ENCODE measurements at places on chromosomes 6 and 20.
A peak's percentile ranks its signal among the peaks of the same experiment; 100 is the strongest.

- no peak for DNase-seq
These were observed 16.2 kb downstream of the GABRR2 start for GRCh38 chr6:89298680-89299465.

GRCh38 chr6:9507136-9507895 lies 907.6 kb downstream of the TFAP2A start:
- DNase-seq, result no peak

DNA sequence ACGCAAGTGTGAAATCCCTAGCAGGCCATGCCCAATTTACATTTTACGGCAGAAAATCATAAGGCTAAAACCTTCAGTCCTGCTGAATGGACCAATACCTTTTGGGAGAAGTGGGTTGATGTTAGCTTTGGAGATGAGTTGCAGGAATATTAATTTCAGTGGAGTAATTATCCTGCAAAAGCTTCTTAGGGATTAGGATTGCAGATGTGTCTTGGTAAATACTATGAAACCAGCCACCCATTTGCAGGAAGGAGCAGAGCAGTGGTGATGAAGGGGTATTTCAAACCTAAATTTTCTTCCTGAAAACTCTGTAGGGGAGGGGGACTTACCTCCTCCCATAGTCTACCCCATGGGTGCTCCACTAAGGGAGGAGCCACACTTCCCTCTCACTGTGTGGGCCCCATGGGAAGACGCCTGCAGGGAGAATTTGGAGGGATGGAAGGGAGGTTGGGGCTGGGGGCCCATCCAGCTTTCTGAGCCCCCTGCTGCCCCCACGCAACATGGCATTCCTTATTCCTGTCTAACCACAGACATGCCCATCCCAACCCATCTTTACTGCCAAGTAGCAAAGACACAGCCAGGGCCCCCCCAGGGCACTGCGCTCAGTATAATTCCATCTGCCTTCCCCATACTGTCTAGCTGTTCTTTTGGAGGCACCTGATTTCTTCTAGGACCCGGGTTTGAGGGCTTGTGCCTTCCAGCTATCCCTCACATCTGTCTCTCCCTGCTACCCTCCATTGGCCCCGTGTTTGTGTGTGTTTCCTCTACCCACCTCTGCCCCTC lies 14.6 kb upstream of the UQCC2 start:
- no peak for DNase-seq

DNA sequence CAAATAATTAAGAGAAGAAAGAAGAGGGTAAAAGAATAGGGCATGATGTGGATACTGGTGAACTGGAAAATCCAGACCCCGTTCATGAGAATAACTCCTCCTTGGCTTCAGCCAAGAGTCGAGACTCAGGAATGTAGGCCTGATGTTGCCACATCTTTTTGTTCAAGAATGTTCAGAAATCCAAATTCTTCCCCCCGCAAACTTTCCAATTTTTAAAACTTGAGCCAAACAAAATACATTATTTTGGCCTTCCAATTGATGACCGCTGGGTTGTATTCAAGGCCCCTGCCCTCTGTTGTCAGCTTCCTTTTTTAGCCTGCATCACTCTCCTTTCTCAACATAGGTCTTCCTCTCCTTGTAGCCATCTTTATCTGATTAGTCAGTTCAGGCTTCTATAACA lies 106.1 kb downstream of the TNFAIP3 start:
- no peak for DNase-seq

GRCh38 chr20:5171790-5172164 lies 45.0 kb downstream of the CDS2 start:
- DNase-seq, result no peak

DNA sequence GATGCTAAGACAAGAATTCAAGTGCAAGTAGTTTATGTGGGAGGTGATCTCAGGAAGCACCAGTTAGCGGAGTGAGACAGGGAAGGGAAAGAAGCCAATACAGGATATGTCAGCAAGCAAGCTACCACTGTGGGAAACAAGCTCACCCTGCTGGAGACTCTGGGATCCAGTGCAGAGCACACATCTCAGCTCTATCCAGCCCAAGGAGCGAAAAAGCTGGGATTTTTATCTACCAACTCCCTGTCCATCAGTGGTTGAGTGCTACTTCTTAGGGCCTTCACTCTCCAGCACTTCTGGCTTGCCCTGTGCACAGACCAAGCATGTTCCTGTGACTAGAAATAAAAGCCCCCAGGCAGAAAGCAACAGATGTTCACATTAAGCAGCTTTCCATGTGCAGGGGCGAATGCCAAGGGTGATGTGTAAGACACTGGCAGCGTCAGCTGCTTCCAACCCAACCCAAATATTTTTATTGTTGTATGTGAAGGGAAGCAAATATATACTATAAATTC lies 10.8 kb upstream of the RNF24 start:
- no peak for DNase-seq

- no peak for DNase-seq
These were observed 129.2 kb downstream of the GMPR start for GRCh38 chr6:16367571-16367970.

DNA sequence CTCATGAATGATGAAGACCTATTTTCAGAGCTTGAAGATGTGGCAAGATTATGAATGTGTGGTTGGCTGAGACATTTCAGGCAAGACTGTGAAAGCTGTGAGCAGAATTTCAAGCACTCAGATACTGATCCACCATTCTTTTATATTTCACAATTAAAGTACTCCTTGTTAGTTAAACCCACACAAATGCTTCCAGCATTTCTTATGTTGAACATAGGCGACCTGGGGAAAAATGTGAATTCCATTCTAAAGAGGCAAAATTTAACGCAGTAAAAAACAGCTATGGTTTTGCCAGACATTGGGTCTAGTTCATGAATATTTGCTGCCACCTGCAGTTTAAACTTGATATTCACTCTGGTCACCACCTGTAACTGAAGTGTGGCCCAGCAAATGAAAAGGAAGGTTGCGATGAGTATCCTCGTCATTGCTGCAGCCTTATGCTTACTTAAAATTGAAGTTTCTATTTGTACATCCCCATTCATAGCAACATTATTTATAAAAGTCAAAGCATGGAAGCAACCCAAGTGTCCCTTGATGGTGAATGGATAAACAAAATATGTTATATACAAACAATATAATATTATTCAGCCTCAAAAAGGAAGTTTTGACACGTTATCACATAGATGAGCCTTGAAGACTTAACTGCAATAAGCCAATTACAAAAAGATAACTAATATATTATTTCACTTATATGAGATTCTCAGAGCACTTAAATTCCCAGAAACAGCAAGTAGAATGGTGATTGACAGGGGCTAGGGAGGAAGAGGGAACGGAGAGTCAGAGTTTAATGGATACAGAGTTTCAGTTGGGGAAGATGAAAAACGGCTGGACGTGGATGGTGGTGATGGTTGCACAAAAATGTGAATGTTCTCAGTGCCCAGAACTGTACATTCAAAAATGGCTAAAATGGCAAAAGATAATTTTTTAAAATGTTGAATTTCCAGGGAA lies 32.4 kb upstream of the FAM184A start:
- DNase-seq, result peak; percentile 16

GRCh38 chr6:55874316-55874715 lies 1.1 kb downstream of the BMP5 start:
- DNase-seq, result no peak

DNA sequence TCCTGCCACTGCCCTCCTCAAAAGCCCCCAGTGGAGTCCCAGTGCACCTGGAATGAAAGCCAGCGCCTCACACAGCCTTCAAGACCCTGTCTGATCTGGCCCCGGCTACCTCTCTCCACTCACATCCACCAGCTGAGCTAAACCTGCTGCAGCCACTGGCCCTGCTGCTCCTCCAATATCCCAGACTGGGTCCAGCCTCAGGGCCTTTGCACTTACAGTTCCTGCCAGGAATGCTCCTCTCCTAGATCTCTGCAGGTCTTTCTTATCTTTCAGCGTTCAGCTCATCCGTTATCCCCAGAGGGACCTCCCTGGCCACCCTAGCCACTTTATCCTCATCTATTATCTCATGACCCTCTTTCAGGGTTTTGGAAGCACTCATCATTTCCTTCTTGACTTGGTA lies 68.8 kb downstream of the KCNB1 start:
- no peak for DNase-seq

DNA sequence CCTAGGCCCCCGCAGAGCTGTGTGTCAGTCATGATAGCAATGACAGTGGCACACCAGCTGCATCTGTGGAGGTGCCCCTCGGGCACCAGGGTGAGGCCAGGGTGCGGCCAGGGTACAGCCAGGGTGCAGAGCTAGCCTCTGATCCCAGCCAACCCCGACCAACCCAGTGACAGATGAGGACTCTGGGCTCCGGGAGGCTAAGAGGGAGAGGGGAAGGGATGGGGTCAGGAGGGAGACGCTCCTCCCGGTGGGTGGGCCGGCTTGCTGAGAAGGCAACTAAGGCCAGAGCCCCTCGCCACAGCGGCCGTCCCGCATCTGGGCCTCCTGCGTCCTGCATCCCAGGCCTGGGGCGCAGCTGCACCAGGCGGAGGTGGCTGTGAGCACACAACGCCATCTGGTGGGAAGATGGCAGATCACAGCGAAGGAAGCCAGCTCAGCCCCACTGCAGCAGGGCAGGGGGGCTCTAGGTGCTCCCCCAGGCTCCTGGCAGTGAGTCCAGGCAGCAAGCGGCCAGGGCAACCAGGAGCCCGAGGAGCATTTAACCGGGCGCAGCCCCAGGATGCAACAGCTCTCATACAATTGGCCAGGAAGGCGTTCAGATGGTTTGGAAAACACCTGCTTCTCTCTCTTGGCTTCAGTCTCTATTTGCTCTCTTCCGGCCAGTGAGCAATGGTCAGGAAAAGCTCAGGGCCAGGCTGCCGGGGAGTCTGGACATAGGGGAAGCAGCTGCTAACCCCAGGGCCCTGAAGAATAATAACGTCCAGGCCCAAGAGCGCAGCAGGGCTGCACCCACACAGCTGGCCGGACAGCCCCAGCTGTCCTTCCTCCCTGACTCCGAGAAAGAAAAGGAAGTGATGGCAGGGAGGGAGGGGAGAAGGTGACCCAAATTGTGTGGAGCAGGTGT lies 169.4 kb downstream of the TAF4 start:
- DNase-seq, result no peak

- DNase-seq, result no peak
These were observed 11.8 kb downstream of the UNC5CL start for GRCh38 chr6:41027241-41027640.

- DNase-seq, result no peak
These were observed 8.2 kb downstream of the POU3F2 start for GRCh38 chr6:98842342-98843180.

GRCh38 chr6:90892271-90892670 lies 305.4 kb upstream of the MAP3K7 start:
- DNase-seq, result no peak

- DNase-seq, result no peak
These were observed 45.1 kb downstream of the KIAA0319 start for GRCh38 chr6:24600903-24601302.

DNA sequence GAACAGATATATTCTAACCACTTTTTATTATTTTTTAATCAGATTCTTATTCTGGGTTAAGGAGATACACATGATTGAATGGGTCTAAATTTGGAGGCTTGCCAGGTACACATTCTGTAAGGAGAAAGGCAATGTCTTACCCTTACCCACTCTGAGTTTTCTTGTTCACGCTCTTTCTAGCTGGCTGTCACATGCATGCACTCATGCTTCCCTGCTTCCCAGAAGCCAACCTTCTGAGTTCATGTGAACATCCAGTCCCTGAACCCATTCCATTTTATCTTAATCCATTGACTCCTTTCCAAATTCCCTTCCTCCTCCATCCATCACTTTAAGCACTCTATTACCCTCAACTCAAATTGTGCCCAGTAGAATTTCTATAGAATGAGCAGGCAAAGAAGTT lies 17.5 kb upstream of the MOCS1 start:
- no peak for DNase-seq

GRCh38 chr6:45480752-45481415 lies 103.2 kb upstream of the SUPT3H start:
- DNase-seq, result no peak

DNA sequence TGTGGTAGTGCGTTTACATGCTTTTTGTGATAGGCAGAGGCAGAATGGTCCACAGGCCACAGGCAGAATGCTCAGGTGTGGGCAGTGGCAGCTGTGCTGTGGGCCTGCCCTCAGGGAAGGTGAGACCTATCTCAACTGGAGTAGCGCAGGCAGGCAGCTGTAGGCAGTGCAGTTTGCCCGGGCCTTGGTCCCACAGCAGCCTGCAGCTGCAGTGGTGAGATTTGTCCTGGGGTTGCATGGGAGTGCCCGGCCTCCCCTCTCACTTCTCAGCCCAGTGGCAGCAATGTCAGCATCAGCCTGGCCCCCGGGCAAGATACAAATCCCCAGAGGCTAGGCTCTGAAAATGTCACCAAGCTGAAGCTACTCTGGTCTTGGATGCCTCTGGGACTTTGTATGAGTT lies 6.1 kb upstream of the PPIL4 start:
- no peak for DNase-seq

GRCh38 chr20:40750541-40751035 lies 61.6 kb upstream of the MAFB start:
- no peak for DNase-seq

DNA sequence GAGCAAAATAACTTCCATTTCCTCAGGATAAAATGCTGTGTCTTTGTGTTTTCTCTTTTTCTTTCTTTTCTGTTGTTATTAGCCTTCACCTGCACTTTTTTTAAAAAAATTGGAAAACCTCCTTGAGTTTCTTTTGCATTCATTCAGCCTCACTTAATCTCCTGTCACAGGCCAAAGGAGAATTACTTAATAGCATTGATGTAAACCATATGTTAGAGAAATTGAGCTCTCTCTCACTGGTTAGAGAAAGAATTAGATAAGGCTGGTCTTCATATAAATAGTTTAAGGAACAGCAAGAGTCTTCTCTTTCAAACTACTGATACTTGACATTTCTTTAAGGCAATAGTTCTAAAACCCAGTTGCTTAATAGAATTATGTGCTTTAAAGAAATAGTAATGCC lies 564.2 kb downstream of the TFAP2B start:
- no peak for DNase-seq

GRCh38 chr20:48295966-48296421 lies 510.7 kb upstream of the SULF2 start:
- no peak for DNase-seq

DNA sequence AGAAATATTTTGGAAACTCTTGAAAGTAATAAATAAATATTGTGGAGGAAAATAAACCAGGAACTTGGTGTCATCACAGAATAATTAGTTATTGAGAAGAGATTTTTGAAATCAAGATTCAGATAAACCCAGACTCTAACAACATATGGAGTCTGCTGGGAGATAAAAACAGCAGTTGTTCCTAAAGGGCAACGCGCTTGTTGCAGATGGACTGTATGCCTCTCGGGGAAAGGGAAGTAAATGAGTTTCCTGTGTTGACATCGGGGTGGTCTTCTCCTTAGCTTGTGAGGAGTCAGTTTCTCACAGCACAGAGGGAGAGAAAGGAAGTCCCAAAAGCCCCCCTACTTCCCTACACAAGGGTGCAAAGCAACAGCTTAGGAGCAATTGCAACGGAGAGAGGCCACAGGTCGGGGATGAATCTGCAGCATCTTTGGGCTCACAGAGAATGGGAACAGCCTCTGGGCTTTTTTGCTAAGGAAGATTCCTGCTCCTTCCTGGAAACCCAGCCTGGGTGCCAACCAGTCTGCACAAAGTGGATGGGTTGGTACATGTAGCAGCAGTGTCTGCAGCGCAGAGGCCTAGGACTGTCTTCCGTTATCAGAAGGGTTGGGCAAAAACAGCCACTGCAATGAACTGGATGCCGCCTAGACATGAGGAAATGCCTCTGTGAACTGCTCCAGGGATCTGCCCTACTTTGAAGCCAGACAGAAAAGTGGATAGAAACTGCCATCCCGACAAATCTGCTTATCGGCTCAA lies 603.0 kb upstream of the NRSN1 start:
- no peak for DNase-seq

- no peak for DNase-seq
These were observed 6.8 kb downstream of the ADA start for GRCh38 chr20:44644667-44645131.

GRCh38 chr6:15439410-15440025 lies 193.6 kb downstream of the JARID2 start:
- DNase-seq, result no peak

- no peak for DNase-seq
These were observed 741 bp downstream of the PTPN1 start for GRCh38 chr20:50510706-50511542.
